ACHN (cell line): ENCODE measurements at places on chromosomes 12 and 14.

DNA sequence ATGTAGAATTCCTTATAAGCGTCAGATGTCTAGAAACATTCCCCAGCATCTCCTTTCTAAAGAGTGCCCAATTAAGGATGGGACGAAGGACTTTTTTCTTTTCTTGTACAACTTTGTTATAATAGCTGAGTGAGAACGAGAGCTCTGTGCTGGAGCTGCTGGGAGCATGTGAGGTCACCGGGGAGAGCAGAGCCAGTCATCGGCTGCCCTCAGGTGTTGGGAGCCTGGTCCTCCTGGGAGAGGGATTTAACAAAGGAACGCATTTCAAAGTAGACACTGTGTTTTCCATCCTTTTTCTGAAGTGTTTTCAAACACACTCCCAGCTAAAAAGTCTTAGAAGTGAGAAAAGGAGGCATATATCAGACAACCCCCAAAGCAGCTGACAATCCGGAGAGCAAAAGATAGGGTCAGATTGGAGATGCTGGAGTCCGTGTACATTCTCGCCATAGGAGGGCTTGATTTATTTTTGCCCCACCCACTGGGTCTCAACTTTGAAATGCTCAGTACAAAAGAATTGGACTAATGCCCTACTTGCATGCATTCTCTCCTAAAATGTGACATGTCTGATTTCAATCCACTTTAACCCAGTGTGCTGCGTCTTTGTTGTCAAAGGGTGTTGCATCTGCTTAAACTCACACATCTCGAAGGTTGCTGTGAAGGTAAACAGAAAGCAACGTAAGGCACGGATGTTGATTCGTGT, 50.8 kb upstream of the PIWIL1 start:
- DNase-seq, result no peak

GRCh38 chr14:95308073-95308472, 11.6 kb downstream of the CLMN start:
- DNase-seq, result no peak

DNA sequence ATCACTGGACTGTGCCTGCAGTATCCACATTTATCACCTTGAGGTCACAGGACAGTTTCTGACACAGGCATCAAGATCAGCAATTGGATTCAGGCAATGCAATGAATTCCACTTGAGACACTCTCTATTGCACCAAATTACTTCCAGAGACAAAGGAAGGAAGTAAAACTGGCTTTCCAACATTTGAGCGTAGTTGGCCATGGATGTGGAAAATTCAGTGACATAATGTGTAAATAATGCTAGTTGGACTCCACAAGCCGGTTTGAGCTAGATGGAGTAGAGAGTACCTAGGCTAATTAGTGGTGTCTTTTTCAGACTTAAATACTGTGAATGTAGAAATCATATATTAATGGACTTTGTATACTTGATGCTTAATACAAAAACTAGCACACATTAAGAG, 168.3 kb upstream of the SYT1 start:
- no peak for DNase-seq

- no peak for DNase-seq
Observed at GRCh38 chr14:43449291-43449690, 1057.8 kb downstream of the FSCB start.

GRCh38 chr12:132014092-132014914, 64.6 kb downstream of the EP400 start:
- peak; percentile 41 for DNase-seq

DNA sequence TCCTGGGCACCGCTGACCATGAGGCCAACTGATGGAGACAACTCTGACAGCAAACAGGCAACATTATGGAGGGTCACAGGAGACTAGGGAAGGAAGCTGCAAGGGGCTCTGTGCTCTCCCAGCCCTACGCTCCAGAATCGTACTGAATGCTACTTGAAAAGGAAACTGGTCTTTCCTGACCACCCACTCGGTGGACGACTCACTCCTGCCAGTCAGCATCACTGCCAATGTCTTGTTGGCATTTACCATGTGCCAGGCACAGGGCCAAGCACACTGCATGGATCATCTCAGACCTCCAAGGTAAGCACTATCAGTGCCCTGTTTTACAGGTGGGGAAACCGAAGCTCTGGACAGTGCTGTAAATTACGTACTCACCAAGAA, 38.0 kb downstream of the CCDC85C start:
- DNase-seq, result peak; percentile 44

GRCh38 chr14:105494606-105494929, 3.5 kb downstream of the TEDC1 start:
- DNase-seq, result no peak

DNA sequence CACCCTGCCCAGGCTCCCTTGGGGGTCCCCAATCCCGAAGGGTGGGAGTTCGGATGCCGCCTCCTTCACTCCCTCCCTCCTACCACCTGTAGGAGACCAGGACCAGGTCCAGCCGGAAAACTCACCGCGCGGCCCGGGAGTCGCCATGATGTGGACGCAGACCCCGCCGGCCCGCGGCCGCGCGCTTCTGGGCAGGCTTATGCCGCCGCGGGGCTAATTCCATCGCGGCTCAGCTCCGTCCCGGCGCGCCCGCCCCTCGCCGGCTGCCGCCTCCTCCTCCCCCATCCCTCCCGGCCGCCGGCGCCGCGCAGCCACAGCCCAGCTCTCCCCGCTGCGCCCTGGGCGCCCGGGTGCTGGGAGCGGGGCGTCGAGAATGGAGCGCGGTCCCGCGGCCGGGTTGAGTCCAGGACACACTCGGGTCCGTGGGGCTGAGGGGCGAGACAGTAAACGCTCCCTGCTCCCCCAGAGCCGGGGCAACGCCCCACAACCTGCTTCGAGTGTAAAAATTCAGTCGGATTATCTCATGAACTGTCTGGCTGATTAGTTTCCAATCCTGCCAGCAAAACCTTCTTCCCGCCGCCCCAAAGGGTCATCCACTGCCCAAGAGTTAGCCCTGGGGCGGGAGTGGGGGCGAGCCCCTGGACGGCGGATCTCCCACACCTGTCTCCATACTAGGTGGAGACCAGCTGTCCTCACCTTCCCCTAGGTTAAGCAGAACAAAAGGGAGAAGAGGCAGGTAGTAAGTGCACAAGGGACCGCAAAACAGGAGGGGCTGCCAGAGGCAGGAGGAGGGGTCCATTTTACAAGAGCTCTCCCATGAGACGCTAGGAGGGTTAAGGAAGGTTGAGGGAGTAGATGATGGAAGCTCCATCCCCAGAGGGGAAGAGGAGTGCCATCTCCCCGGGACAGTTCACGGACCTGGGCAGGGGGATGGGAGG, at the start of gene ANO2:
Gene ANO2, minus strand, starts transcription at position 189 of the 938 bp plus-strand sequence. Its CDS starts 42 bp downstream, at position 147.
- peak; percentile 27 for DNase-seq

DNA sequence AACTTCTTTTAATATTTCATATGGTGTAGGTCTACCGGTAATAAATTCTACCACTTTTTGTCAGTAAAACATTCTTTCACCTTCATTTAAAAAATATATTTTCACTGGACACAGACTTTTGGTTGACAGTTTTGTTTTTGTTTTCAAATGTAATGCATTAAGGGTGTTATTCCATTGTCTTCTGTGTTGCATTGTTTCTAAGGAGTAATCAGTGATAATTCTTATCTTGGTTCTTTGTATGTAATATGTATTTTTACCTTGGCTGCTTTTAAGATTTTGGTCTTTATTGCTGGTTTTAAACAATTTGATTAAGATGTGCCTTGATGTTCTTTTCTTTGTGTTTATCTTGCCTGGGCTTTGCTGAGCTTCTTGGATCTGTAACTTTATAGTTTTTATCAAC, 4.1 kb downstream of the MAP1LC3B2 start:
- DNase-seq, result no peak

DNA sequence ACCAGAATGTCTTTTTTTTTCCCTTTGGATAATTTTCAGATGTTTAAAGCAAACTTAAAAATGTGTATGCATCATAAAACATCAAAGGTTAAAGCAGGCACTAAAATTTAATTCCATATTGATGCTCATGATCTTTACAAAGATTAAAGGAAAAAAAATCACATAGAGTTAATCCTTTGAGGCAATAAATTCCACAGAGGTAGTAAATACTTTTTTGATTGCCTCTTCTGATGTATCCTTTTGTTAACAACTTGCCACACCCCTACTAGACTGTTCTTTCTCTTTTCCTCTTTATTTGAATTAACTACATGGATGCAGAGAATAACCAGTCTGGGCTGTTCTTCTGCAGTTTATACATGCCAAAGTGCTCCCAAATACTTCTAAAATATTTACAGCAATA, 45.2 kb upstream of the KCNJ8 start:
- DNase-seq, result no peak

GRCh38 chr12:96606644-96607043, 117.3 kb downstream of the CFAP54 start:
- DNase-seq, result no peak

- DNase-seq, result no peak
Observed at GRCh38 chr14:75522224-75522982, at the start of gene BATF. BATF (plus strand) TSS chr14:75522469; CDS start chr14:75522683, 214 bp downstream.

- DNase-seq, result no peak
Observed at GRCh38 chr14:105088812-105089745, 23.8 kb upstream of the GPR132 start.

GRCh38 chr14:86646696-86647690, 1117.0 kb downstream of the FLRT2 start:
- peak; percentile 2 for DNase-seq

GRCh38 chr14:69964841-69965240, 85.6 kb downstream of the SMOC1 start:
- no peak for DNase-seq

- no peak for DNase-seq
Observed at GRCh38 chr14:93343797-93344196, 3.2 kb upstream of the COX8C start.

- no peak for DNase-seq
Observed at GRCh38 chr12:123227581-123228258, 5.2 kb downstream of the MPHOSPH9 start.

GRCh38 chr14:38705220-38705619, 397.8 kb downstream of the SEC23A start:
- DNase-seq, result no peak

DNA sequence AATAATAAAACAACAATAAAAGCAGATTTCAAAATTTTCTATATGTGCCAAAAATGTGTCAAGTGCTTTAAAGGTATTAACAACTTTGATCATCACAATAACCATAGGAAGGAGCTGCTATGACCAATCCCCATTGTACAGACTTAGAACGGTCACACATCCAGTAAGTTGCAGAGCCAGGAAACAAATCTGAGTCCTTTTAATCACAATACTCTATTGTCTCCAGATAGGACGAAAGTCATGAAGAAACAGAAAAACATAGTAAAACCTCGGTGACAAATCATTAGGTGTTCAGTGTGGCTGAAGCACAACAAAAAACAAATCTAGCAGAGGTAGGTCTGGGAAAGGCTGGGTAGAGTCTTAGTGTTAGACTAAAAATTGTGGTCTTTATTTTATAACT, 178.8 kb downstream of the GRIP1 start:
- DNase-seq, result no peak

GRCh38 chr14:50946234-50946935, 2.1 kb upstream of the PYGL start:
- DNase-seq, result no peak

- no peak for DNase-seq
Observed at GRCh38 chr14:58783792-58784511, 146.2 kb downstream of the DACT1 start.

GRCh38 chr12:122872815-122873361, 23.0 kb downstream of the VPS37B start:
- DNase-seq, result no peak

GRCh38 chr12:27869567-27869966, 89.5 kb upstream of the MANSC4 start:
- DNase-seq, result no peak

- DNase-seq, result no peak
Observed at GRCh38 chr12:96249196-96250118, 55.3 kb downstream of the ELK3 start.
